ACHN (cell line): ENCODE measurements at places on chromosomes 12 and 14.

DNA sequence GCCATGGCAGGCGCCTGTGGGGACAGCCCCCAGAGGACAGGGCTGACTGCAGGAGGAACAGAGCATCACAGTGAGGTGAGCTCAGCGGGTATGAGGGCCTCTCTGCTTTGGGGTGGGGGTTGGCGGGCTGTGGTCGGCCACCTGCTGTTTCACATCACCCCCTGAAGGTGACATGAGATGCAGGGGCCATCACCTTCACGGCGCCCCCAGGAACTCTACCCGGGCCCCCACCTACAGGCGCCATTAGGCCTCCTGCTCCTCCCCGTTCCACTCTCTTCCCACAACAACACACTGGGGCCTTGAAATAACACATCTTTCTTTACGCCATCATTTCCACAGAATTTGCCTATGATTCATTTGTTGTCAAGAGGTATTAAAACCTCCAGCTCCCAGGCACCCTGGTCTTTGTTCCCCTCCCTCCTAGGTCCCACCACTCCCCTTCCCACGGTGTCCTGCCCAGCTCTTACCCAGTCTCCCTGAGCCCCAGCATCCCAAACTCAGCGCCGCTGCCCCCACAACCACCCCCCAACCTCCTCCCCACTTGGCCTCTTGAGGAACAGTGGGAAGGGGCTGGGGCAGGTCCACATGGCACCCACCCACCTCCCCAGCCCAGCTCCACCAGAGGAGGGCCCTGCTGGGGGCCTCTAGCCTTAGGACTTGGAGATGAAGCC is 12.7 kb upstream of the HDAC7 start:
- no peak for DNase-seq

DNA sequence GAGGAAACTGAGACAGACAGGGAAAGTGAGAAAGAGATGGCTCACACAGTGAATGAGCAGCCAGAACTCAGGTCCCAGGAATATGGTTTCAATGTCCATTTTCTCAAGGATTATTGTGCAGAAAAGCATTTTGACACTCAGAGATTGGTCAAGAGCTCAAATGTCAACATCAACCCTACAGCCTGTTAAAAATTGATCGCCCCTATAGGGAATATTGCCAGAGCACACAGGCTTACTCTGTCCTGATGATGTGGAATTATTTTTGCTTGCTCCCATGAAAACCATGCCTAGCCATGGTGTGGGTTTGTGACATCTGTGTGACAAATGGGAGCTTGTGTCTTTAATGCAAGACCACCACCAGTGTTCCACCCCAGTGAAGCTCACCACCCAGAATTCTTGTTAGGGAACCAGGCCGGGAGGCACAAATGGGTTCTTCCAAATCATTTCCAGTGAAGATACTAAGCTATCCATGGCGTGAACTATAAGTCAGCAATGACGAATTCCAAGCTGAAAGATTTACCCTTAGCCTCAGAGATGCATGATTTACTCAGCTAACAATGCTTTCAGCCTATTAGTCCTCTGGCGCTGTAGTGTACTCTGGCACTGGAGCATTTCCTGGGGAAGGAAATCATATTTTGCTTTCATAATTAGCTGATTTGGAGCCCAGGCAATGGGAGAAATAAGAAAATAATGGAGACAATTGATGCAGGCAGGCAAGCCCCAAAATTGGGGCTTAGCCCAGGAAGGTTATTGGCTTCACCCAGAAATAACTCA is 1188.2 kb upstream of the TMEM132C start:
- DNase-seq = no peak

DNA sequence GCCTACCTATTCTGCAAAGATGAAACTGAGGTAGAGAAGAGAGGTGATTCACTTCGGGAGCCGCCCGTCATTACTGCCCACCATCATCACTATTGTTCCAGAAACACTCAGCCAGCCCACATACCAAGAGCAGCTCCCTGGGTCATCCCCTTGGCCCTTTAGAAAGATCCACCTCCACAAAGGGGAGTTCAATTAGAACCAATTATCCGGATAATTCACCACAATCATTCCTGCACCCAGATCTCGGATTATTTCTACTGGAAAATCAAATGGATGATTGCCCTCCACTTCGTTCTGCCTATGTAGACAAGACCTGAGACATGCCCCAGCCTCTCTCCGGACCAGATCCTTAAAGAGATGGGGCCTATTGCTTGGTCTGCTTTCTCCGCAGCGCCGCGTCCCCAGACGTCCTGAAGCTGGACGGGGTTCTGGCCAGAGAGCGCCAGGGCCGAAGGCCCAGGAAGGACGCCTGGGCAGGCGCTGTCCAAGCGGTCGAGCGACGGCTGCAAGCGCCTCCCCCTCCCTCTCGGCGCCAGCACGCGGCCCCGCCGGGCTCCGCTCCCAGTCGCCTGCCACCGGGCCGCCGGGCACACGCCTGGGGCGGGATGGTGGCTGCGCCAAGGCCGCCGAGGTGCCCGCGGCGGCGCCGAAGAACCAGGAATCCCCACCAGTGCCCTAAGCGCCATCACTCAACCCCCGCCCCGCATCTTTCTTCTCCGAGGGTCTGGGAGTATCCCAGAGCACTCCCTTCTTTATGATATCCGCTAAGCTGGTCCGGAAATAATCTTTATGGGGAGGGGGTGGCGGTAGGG is 1.3 kb upstream of the ASCL1 start:
- DNase-seq = no peak

DNA sequence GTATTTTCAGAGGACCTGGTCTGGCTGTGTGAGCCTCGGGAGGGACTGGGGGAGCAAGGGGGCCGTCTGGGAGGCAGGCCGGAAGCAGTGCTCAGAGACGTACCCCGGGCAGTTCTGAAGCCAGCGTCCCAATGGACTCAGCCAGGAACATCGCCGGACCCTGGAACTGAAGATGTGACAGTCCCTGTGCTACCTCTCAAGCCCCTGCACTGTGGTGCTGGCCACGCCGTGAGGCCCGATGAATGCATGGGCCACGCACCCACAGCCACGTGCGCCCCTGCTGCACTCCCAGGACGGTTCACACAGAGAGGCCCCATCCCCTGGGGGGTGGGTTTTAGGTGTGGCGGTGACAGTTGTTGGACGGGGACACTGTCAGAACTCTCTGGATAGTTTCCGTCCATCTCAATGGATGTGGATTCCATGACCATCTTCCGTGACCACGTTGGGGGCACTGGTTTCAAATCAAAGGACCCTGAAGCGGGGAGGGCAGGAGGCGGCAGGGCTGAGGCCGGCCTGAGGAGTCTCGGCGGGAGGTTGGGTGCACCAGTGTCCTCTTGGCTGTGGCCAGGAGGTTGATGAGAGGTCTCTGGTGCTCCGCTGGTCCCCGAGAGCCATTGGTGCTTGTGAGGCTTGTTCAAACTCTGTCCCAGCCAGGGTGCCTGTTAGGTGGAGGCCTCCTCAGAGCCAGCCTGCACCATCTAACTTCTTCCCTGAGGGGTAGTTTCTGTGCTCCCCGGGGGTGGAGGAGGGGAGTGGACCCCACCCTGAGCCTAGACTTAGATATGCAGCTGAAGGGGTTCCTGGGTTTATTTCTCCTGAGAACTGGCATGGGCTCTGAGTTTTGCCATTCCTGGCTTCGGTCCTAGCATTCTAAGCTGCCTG is 36.3 kb upstream of the TSPAN9 start:
- no peak for DNase-seq

DNA sequence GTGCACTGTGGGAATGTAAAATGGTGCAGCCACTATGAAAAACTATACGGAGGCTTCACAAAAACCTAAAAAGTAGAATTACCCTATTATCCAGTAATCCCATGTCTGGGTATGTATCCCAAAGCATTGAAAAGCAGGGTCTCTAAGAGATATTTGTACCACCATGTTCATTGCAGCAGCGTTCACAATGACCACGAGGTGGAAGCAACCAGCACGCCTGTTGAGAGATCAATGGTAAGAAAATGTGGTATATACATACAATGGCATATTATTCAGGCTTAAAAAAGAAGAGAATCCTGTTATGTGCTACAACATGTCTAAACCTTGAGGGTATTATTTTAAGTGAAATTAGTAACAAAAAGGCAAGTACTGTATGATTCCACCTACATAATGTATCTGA is 910 bp upstream of the NOPCHAP1 start:
- DNase-seq = no peak

- DNase-seq = no peak
Measured at GRCh38 chr12:18470251-18470650, 208.9 kb downstream of the PIK3C2G start.

- no peak for DNase-seq
Measured at GRCh38 chr12:114131824-114132223, 165.7 kb upstream of the RBM19 start.

DNA sequence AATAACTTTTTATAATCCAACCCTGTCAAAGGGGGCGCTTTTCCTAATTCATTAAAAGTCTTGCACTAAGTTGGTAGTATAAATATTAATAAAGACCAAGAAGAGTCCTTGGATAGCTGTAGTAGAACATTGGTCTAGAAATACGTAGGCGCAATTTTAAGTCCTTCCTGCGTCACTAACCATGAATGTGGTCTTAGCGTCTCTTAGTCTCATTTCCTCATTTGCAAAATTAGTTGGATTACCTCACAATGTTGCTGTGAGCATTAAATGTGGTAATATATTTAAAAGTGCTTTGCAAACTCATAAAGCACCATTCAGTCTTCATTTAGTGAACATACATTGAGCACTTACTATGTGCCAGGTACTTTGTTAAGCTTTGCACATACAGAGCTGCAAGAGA is 149.7 kb downstream of the AEBP2 start:
- no peak for DNase-seq

DNA sequence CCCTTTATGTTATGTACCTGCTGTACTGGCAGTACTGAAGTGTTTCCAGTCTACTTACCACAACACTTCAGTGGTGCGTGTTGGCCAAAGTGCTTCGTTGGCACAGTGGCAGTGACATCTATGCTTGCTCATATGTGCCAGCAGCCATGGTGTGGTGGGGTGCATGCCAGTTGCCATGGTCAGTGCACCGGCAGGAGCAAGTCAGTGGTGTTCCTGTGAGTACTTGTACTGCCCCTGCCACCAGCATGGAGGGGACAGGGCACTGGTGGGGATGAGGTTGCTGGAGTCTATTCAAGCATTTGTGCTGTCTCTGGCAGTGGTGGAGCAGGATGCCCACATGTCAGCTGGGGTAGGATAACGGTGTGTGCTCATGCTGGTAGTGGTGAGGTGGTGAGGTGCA is 800.0 kb downstream of the TRHDE start:
- DNase-seq = no peak

DNA sequence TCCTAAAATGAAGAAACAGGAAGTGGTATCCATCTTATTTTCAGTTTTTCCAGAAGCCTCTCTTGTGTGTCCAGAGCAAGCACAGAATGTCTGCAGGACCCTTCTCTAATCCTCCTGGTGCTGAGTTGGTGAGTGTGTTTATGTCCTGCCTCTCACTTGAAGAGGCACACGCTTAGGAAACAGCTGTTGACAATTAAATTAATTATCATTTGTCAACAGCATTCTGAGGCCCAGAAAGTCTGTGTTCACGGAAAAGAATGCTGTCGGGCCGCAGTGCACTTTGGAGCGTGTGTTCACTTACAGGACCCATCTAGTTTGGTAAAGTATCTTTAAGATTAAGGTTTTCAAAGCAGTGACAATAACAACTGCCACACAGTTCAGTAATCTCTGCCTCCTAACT is 70.5 kb downstream of the LMNTD1 start:
- DNase-seq = no peak

DNA sequence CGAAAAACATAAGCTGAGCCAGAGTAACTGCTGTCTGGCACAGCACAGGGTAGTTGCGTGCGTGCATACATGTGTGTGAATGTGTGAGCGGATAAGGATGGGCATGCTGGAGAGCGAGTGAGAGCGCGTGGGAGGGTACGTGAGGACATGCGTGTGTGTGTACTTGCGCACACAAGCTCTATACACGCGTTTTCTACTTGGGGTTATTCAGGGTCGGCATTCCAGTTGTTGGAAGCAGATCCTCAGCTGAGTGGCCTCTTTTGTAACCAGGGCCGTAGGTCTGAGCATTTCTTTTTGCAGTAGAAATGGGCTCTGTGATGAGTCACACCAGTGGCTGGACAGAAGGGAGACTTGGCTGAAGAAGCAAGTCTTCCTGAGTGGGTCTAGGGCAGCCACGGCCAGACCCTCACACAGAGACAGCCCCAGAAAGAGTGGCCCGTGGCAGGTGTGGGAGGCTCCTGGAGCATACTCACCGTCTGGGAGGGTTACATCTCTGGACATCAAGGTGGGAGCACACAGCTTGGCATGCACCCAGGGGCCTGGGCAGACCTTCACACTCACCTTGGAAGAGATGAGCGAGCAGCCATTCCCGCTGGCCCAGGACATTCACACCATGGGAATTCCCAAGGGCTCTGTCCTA is 78.0 kb downstream of the LRRC74A start:
- peak; percentile 43 for DNase-seq

DNA sequence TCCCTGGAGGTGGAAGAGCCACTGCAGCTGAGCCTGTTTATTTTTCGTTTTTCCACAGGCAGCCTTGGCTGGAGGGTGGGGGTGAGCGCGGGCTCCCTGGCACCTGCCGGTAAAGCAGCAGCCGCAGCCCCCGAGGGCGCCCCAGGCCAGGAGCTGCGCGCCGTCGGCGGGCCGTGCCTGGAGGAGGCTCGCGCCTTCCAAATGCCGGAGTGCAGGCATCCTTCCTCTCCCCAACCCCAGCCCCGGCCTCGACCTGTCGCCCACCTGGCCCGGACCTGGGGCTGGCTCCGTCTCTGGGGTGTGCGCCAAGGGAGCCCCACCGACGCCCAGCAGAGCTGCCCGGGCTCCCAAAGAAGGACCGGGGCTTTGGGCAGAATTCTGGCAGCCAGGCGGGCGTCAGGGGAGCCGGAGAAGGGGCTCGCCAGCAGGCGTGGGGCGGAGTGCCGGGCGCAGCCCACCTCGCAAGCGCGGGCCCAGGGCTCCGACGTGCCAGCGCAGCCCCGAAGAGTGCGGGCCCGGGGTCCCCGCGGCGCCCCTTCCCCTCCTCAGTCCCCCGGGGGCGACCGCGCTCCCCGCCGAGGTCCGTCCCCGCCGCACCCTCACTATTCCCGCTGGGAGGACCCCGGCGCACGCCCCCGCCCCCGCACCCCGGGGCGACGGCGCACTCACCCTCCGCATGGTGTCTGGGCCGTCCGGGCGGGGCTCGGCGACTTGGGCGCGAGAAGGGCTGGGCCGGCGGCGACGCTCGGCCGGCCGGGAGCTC is 130.3 kb downstream of the NDUFA12 start:
- peak; percentile 72 for DNase-seq

GRCh38 chr14:100610511-100611217 is 23.4 kb upstream of the BEGAIN start:
- no peak for DNase-seq

GRCh38 chr12:89273525-89273924 is 78.8 kb downstream of the DUSP6 start:
- no peak for DNase-seq

GRCh38 chr12:116376354-116377193 is 99.1 kb upstream of the MED13L start:
- DNase-seq = no peak
